ENCODE measurements at places on chromosomes 2 and 18.

DNA sequence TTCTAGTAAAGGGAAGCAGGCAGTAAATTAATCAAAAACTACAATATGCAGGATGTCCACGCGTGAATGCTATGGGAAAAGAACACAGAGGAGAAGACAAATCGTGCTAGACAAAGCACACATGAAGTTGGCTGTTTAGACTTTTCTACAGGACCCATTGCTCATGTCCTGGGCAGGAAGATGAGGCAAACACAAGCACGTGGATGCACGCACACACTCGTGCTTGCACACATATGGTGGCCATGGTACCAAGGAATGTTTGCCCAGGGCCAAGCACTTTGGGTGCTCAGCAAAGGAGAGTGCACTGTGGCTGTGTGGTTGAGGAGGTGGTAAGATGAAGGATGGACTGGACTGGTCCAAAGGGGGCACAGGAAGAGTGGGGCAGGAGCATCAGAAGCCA, 80.2 kb upstream of the MCFD2 start:
- DNase-seq: no peak

DNA sequence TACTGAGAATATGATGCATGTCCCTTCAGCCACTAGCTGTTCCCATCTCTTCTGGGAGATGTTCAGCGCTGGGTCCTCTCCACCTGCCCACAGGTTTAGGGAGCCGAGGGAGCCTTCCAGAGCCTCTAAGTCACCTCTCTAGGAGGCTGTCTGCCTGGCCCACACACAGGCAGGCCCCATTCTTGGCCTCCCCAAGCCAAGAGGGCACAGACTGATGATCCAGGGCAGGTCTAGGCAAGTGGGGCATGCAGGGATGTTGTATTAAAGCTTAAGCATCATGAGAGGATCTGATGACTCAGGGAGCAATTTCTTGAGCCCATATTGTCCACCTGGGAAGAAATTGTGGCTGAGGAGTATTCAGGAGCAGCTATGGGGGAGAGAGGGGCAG, 19.9 kb downstream of the TMSB10 start:
- no peak for DNase-seq

DNA sequence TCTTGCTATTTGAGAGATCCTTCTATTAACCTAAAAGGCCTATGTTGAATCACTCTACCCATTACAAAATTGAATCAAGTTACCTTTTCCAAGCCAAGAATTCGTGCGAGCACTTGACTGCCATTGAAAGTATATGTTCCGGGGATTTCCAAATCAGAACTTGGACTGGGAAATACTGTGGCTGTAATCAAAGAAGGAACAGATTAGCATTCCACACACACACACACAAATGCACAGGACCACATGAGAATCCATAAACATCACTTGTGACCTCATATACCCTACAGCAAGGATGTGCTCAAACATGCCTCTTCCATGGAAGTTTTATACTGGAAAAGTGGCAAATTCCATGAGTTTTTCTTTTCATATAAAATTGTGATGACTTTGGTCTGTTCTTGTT, 86.0 kb downstream of the ABCA12 start:
- no peak for DNase-seq

DNA sequence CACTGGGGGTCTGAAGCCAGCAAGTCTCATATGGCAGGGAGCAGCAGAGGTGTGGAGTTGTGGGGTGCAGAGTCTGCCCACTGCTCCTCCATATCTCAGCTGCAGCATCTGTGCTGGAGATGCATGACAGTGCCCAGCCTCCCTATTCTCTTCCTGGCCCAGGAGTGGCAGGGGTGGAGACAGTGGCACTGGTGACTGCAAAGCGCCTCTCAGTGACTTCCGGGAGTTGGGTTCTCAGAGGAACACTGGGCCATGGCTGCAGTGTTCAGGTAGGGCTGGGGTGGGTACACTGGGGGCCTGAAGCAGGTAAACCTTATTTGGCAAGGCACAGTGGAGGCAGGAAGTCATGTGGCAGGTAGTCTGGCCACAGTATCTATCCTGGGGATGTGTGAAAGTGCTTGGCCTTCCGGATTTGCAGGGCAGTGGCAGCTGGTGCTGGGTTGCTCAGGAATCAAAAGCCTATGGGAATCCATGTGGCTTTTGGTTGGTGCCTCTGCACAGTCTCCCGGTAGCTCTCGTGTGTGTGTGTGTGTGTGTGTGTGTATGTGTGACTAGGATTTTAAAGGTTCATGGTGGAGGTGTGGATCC, 60.3 kb upstream of the THUMPD2 start:
- no peak for DNase-seq

GRCh38 chr2:48483916-48484315, 46.0 kb upstream of the STON1 start:
- DNase-seq: no peak

GRCh38 chr18:44725300-44726058, 44.8 kb downstream of the SETBP1 start:
- DNase-seq: no peak

DNA sequence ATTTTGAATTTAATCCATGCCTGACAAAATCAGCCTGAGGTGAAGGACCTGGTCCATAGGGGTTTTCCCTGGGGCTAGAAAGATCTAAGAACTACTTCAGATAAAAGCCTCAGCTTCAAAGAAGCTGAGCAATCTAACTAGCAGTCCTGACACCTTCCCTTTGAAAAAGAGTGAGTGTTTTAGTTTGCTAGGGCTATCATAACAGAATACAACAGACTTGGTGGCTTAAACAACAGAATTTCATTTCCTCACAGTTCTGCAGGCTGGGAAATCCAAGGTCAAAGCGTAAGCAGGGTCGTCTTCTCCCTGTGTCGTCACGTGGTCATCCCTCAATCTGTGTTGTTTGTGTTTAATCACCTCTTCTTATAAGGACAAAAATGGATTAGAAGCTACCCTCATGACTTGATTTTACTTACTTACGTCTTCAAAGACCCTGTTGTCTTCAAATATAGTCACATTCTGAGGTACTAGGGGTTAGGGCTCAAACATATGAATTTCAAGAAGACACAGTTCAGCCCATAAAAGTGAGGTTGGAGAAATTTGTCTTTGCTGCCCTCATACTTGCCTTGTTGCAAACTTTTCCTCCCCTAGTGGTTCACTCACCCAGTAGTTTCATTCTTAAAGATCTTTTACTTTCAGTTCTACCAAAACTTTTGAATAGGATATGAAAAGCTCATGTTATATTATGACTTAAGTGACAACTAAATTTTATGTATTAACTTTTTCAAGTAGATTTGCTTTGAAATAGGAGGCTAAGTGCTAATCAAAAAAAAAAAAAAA, 673.8 kb downstream of the ARHGAP15 start:
- DNase-seq: no peak

DNA sequence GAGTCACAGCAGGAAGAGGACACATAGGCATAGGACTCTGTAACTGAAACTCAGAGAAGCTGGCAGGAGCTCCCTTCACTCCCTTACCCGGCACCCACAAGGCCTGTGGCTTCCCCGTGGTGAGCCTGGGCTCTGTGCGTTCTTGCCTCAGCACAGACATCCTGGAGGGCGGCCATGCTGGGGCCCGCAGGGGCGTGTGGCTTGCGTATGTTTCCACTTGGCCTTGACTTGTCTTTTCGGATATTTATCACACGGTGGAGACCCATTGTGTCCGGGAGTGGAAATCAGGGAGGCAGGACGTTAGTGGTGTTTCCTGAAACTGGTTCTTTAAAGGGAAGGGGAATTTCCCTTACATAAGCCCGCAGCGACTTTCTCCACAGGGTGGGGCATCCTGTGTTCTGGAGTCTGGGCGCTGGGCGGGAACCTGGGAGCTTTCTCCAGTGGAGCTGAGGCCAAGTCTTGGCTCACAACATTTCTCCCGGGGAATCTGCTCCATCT, 49.9 kb upstream of the EML6 start:
- DNase-seq: no peak

- no peak for DNase-seq
Measured at GRCh38 chr2:130875935-130876334, 39.2 kb downstream of the ARHGEF4 start.

DNA sequence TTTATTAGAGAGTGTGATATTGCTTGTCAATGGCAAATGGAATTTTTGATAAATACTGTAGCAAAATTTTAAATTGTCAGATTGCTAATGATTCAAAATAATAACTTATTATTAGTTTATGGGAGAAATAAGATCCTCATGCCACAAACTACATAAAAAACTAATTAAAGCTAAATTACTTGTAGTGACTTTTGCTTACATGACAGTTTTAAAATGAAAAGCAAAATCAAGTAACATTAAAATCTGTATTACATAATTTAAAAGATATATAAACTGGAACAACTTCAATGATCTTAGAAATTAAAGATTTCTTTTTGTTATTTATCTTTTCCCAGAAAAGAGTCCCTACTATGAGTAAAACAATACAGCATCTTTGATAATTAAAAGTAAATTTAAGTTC, 17.7 kb upstream of the RND3 start:
- DNase-seq: no peak

GRCh38 chr2:44529448-44529847, 167.7 kb downstream of the CAMKMT start:
- DNase-seq: peak; percentile 45

GRCh38 chr2:143401861-143402260, 272.6 kb downstream of the ARHGAP15 start:
- no peak for DNase-seq

- DNase-seq: no peak
Measured at GRCh38 chr2:36549165-36549574, 48.8 kb downstream of the FEZ2 start.

- DNase-seq: peak; percentile 31
Measured at GRCh38 chr2:179332903-179333302, 68.3 kb upstream of the SESTD1 start.

GRCh38 chr18:2918761-2919550, 72.2 kb downstream of the EMILIN2 start:
- no peak for DNase-seq

- no peak for DNase-seq
Measured at GRCh38 chr18:58606236-58606635, 22.7 kb downstream of the ALPK2 start.

GRCh38 chr18:10121786-10122515, 208.1 kb downstream of the VAPA start:
- peak; percentile 99 for DNase-seq

- DNase-seq: no peak
Measured at GRCh38 chr2:62334440-62335058, 138.6 kb downstream of the B3GNT2 start.

All from NCI-H69 (cell line).